ENCODE measurements at places on chromosomes 2 and 18.

GRCh38 chr2:235861383-235861782 is 306.8 kb downstream of the GBX2 start:
- DNase-seq = no peak

- no peak for DNase-seq
Measured at GRCh38 chr2:1613731-1614354, 130.5 kb downstream of the PXDN start.

DNA sequence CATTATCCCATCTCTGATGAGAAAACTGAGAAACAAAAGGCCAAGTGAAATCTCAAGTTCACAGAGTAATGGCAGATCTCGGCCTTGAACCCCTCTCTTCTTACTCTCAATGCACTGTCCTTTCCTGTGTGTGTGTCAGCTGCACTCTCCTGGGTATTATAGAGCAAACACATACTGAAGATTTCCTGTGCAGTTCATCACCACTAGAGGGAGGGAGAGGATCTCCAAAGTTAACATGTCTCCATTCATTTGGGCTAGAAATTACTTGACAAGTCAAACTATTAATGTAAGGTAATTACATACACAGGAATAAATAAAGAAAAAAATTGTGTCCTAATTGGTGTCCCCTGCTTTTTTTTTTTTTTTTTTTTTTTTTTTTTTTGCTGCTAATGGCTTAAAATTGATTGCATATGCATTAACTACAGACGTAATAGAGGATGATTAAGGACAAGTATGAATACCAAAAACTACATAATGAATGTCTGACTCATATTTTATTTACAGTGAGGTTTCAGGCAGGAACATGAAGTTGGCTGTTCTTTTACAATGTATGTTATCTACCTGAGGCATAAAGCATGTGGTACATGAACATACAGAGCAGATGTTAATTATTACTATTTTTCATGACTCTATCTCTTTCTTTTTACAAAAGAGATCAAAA is 269.2 kb downstream of the NYAP2 start:
- no peak for DNase-seq

DNA sequence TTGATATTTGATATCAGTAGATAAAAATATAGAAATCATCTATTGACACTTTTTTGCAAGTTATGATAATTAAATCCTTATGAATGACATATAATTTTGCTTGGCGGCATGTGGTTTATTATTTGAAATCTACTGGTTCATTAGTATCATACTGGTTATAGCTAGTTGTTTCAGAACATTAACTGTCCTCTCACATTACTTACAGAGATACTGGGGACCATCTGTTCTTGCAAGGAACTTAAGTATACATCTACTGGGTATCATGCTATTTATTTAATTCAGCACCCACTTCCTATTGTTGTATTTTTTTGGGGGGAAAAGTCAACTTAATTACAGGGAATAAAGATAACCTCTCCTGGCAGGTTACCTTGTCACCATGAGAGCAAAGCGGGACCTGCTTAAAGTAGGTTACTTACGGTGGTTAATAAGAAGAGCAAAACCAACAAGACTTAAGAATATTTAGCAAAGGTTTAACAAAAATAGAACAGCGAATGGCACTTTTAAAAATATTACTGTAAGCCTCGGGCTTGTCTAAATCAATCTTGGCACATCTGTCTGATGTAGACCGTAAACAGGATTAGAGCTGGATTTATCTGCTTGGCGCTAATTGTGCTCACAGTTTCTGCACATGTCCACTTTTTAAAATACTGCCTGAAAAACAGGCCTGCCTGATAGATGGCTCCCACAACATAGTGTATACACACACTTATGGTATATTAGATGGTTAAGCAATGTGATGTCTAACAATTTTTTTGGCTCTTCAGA is 41.8 kb downstream of the CERKL start:
- no peak for DNase-seq

DNA sequence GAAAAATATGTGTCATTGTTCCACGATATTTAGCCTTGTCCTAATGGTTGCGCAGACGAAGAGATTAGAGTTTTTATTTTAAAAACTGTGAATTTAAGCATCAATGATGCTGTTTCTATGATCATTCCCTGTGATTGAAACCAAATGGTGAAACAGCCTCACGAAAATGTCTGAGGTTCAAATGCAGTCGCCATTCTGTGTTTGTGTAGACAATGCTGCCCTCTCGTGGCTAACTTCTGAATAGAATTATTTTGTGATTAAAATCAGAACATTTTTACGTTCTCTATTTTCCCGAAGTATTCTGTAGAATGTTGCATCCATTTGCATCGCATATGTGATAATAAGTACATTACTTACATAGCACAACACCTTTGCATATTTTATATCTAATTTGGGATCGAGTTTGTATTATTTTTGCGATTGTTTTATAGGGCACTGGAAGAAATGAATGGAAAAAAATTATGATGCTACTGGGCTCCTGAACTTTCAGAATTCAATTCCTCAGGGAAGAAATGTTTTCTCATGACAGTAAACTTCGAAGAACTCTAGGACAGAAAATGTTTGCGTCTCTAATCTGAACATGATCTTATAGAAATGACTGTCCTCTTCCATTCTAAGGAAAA is 54.8 kb upstream of the CREB1 start:
- DNase-seq = peak; percentile 43

DNA sequence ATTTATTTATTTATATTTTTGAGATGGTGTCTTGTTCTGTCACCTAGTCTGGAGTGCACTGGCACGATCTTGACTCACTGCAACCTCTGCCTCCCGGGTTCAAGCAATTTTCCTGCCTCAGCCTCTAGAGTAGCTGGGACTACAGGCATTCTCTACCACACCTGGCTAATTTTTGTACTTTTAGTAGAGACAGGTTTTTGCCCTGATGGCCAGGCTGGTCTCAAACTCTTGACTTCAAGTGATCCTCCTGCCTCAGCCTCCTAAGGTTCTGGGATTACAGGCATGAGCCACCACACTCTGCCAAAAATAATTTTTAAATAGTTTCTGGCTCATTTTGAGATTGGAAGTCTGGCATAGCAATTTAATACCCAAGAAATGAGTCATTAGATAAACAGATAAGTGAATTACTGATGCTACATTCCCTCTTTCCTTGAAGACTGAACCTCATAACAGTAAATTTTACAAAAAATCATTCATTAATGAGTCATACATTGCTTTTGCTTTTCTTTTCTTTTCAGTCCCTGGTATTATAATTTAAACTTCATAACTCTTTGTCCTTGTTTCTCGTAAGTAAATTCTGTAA is 881.6 kb upstream of the PIK3C3 start:
- no peak for DNase-seq

DNA sequence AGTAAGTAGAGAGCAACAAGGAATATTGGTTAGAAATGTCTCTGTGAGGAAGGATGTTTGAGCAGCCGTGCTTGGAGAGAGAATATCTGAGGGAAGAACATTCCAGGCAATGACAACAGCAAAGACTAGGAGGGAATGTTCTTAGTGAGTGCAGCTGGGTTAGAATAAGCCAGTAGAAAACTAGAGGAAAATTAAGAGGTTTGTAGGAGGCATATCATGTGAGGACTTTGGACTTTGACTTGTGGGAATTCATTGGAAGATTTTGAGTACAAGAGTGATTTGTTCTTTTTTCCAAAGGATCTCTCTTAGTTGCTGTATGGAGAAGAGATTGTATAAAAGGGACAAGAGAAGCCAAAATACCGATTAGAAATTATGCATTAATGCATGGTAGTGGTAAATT is 47.2 kb downstream of the PPM1B start:
- no peak for DNase-seq

GRCh38 chr2:101759162-101759561 is 61.7 kb downstream of the MAP4K4 start:
- DNase-seq = no peak

DNA sequence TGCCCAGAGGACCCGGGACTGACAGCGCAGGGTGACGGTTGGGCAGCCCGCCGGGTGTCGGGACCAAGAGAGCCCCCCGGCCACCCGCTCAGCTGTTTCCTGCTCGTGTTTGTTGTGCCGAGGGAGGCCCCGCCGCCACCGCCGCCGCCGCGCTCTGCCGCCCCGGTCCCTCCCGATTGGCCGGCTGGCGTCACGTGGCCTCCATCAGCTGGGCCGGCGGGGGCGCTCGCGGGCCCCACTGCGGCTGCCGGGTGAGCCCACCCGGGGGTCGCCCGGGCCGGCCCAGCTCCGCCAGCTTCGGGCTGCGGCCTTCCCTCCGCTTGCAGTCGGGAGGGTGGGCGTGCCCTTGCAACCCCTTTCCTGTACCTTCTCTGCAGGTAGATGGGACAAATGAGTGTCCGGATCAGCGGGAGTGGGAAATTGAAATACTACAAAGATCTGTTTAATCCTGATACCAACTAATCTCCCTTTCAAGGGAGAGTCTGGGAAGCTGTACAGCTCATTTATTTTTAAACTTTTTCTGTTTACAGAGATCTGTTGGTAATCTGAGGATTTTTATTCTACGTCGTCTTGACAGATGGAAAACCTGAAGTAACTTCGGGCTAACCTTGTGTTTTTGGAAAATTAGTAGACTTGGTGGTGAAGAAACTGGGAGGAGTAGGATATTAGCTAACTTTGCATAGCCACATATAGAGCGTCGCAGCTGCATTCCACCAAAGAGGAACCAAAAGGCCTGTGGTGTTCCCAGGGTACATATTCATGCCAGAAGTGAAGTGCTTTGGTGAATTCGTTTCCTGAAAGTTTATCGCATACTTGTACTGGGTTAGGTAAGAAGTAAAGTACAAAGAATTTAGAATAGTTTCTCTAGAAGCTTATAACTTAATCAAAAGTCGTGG is 1.2 kb downstream of the YPEL5 start:
- peak; percentile 68 for DNase-seq

GRCh38 chr2:173386021-173386737 is 31.5 kb downstream of the CDCA7 start:
- DNase-seq = no peak

DNA sequence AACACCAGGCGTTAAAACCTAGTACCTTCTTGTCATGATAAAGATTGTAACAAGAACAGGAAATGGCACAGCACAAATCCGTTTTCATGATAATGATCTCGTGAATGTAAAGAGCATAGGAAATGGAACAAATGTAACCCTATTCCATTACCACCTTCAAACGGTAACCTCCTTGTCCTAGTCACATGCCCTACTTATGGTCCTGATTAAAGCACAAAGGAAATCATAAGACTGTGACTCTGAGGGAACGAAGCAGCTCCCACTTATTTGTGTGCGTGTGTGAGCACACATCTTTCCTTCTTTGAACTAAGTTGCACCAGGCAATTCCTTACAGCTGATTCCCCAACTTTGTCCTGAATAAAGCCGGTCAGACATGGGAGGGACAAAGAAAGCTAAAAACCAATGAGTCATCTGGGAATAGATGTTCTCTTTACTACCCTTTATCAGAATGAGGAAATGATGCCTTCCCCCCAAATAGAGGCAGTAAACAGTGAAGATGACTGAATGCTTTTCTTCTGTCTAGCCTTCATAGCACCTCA is 192.6 kb downstream of the IKZF2 start:
- DNase-seq = no peak

DNA sequence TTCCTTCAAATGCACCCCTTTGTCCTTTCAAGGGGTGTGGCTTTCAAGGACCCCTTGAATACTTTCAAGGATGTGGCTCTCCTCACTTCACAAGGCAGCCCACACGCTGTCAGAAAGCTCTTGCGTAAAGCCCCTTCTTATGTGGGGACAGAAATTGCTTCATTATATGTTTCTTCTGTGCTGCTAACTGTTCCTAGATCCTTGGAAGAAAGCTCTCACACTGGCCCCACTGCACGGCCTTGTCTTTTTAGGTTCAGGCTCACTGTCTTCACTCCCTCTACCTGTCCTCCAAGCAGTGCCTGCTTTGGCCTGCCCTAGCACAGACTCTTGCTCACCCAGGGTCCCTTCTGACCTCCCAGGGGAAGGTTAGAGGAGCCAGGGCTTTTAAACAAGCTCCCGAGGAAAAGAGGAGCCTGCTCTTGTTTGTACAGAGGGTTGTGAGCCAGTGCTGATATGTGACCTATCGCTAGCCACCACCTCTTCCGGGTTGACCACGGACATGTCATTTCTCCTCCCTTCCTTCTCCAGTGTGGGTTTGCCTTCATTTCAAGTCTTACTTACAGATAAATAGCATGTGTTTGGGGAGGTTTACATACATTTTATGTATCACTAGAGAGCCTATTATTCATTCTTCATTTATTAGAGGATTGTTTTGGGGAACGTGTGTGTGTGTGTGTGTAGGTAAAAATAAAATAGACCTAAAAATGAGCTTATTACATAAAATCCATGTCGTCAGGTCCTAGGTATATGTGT is 94.7 kb downstream of the RTN4 start:
- no peak for DNase-seq

DNA sequence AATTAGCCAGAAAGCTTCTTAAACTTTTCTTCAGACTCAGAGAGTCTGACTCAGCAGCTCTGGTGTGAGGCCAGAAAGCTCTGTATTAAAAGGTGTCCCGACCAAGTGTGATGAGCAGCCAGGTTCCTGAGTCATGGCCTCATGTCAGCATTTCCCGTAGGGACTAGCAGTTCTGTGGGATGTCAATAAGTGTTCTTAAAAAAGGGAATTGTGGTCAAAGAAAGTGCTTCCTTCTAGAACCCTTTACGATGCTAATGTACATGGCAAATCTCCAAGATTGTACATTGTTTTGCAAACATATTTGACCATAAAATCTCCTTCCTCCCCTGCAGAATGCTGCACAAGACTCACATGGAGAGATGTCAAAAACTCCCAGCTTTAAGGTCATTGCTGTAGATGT is 80.1 kb downstream of the PLA2R1 start:
- DNase-seq = no peak

DNA sequence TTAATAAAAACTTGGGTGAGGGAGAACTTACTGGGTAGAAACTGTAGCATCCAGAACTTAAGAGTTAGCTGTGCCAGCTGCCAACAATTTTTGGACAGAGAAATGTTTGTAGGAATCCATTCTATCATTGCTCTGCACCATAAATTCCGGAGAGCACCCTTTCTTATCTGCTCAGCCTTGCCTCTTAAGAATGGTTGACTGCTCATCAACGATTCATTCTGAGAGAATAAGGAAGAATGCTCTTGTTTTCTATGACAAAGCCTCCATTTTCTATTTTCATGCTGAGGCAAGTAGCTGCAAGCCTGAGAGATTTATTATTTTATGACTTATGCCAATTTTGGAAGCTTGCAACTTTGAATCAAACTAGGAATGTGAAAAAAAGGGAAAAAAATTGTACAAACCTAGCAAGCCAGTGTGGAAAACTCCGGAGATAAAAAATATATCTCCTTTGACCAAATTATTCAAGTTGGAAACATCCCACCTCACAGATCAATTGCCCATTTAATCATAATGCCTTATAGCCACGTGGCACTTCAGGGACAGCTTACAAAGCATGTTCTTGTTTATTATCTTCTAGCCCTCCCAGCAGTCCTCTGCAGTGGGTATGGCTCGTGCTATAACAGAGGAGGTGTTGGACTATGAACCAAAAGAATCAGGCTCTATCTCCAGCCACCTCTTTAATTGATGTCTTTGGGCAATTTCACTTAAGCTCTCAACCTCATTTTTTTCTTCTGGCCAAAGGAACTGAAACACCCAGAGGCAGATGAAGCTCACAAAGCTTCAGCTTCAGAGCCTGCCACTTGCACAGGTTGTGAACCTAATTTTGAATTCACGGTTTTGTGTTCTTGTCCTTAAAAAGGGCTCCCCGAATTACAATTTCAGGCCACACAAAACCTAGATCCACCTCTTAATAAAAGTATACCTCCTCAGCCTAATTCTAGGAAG is 40.9 kb upstream of the ATL2 start:
- DNase-seq = no peak

- peak; percentile 12 for DNase-seq
Measured at GRCh38 chr2:224401641-224402342, at the start of gene FAM124B. Gene FAM124B, minus strand, starts transcription at chr2:224402107. Its CDS starts 339 bp downstream, at chr2:224401768.

GRCh38 chr2:45882707-45883602 is 231.5 kb downstream of the PRKCE start:
- no peak for DNase-seq

- no peak for DNase-seq
Measured at GRCh38 chr2:225797394-225797793, 397.9 kb downstream of the NYAP2 start.

Data from stimulated activated CD4-positive, alpha-beta T cell treated with anti-CD3 and anti-CD28 coated beads, Interleukin-1b, Interleukin-23, amount 100 ng/mL, for 24 hours (primary cell).